ENCODE measurements at places on chromosomes 7 and 10.

DNA sequence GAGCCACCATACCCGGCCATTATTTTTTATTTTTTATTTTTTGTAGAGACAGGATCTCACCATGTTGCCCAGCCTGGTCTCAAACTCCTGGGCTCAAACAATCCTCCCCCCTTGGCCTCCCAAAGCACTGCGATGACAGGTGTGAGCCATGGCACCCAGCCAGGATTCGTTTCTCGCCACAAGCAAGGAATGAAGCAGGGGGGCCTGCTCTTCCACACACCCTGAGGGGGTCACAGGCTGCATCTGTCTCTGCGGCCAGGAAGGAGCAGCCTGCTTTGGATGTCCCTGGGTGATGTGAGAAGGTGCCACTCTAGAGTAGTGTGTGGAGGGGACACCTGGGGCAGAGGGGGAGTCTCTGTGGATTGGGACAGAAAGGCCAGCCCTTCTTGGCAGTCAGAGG, 61.3 kb upstream of the TNRC18 start:
- DNase-seq, result no peak

GRCh38 chr7:29483219-29484104, 80.2 kb upstream of the PRR15 start:
- no peak for DNase-seq

GRCh38 chr7:18896343-18896975, 221.0 kb downstream of the TWIST1 start:
- DNase-seq, result no peak

DNA sequence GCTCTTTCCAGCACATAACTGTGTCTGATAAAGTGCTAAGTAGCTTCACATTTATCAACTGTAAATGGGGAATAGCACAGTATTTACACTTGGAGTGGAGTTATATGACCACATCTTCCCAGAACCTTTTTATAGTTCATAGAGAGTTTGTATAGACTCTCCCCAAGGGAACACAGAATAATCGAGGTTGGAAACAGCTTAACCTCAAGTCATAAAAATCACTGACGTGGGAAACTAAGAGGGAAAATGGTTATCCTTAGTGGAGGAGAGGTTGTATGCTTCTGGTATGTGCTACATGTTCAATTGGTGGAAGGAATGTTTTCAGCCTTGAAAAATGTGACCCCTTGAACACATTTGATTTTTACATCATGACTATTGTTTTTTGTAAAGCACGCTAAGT, 167.9 kb upstream of the KIAA1217 start:
- no peak for DNase-seq

DNA sequence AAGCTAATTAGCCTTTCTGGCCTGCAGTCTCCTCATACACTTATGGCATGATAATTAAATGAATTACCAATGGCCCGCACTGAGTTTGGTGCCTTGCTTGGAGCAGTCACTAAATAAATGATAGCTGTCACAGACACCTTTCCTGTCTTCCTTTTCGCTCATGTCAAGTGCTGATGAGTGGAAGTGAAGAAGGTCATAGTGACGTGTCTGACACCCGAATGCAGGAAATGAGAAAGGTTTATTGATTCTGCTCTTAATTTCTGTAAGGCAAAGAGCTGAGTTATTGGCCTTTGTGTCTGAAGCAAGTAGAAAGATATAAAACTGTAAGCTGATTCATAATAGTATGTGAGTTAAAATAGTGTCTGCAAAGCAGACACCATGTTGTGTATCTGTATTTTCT, 13.2 kb upstream of the ESYT2 start:
- no peak for DNase-seq
